ENCODE measurements at places on chromosomes 1 and 21.

DNA sequence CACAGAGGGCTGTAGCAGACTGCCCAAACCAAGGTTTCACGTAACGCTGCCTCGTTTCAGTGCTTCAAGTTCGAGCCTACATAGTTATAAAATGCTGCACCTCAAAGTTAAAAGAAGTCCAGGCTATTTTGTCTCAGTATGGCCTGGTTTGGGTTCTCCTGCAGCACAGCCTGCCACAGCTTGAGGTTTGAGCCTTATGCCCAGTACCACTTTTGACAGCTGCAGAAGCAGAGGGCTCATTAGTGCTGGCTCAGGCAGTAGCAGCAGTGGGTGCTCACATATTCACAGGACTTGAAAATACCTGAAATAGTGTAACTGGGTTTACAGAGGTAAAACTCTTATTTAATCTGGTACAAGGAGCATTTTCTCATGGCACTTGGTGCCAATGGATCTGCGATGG, 15.3 kb downstream of the SPATA46 start:
- DNase-seq = no peak

GRCh38 chr1:223116950-223117349, 26.1 kb downstream of the TLR5 start:
- DNase-seq = no peak

DNA sequence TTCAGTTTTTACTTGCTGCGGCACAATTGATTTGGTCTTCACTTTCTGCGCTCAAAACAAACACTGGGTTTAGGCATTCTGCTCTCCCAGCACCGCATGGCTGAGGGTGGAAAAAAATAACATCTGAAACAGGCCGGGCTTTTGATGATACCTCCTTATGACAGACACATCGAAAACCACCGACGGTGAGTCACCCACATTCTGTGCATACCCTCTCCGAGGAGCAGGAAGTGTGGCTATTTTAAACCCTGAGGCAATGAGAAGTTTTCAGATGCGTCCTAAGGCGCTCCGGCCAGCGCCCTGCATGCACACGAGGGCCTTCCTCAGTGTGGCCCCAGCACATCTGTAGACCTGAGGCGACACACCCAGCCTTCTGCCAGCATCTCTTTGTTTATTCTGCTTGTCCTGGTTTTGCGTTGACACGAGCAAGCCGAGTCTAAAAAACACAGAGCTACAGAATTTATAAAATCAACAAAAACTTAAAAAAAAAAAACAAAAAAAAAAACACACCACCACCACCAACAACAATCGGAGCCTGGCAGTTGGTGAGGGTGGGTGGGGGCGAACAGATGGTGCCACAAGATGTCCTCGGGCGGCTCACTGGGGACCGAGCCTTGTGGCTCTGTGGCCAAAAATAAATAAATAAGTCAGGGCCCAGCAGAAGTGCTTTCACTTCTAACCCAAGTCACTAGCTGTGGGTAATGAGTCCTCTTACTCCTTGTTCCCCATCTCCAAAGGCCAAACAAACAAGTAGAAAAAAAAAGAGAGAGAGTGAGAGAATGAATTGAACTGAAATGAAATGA, 162.6 kb upstream of the IRF2BP2 start:
- DNase-seq = peak; percentile 57

GRCh38 chr1:115430441-115431158, 92.6 kb upstream of the NGF start:
- peak; percentile 41 for DNase-seq

GRCh38 chr21:22250355-22250754, 1252.1 kb downstream of the NCAM2 start:
- DNase-seq = no peak

DNA sequence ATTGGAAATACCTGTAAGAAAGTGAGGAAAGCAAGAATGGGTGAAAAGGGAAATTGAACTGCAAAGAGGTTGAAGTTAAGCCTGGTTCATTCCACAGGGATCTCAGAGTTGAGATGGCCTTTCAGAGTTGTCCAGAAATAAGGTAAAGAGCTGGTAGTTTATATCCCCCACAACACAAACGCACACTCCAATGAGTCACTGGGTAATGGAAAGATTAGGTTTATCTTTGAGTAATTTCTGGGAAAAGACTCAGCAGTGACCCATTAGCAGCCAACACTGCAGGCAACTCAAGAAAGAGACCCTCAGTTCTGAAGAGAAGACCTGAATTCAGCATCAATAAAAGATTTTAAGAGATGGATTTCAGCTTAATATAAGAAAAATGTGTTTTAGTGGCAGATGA, 485.5 kb downstream of the PTPRC start:
- no peak for DNase-seq

DNA sequence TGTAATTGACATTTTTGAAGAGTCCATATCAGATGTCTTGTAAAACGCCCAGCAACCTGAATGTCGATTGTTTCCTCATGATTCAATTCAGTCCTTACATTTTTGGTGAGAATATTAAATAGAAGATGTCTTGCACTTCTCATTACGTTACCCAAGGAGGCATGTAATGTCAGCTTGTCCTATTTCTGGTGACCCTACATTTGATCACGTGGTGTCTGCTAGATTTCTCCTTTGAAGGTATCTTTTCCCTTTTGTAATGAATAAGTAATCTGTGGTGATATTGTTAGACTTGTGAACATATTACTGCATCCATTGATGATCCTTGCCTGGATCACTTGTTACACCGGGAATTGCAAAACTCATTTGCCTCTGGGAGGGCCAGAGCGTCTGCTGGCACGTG, 87.6 kb upstream of the DISP3 start:
- DNase-seq = no peak

GRCh38 chr1:234272656-234273312, 100.5 kb upstream of the COA6 start:
- DNase-seq = peak; percentile 10

DNA sequence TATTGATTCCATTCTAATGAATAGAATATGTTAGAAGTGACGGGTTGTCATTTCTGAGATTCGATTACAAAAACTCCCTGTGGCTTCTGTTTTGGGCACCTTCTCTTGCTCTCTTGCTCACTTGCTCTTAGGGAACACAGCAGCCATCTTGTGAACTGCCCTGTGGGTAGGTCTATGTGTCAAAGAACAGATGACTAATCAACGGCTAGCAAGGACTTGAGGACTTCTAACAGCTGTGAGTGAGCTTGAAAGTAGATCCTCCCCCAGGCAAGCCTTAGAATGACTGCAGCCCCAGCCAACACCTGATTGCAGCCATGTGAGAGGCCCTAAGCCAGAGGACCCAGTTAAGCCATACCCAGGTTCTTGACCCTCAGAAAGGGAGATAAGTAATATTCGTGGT, 49.3 kb downstream of the AZIN2 start:
- DNase-seq = no peak

DNA sequence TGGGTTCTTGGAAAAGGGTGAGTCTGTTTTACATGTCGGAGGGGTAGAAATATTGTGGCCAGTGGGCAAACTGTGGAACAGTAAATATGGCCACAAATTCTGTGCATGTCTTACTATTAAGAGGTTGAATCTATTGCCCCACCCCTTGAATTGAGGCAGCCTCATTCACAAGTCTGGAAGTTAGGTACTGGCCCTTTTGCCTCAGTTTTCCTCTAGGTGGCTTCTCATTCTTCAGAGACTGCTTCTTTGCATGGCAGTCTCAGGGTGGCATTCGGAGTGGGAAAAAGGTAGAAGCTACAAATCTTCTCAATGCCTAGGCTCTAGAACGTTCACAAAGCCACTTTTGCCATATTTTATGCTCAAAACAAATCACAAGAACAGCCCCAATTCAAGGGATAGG, 57.2 kb downstream of the SLC9C2 start:
- no peak for DNase-seq

DNA sequence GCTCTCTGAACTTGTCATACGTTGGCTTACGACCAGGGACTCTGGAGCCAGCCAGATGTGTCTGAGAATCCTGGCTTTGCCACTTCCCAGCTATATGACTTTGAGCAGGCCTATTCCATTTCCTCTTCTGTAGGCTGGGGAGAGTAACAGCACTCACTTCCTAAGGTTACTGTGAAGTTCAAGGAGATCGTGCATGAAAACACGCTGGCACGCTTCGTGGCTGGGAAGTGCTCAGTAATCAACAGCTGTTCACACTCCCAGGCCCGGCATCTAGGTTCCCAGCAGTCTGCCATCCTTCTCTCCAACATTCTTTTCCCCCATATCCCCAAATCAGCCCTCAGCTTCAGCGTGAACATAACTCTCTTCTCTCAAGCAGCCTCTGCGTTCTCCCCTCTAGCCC, 2.0 kb downstream of the ASCL5 start:
- no peak for DNase-seq

GRCh38 chr1:25192154-25192553, 40.1 kb downstream of the SYF2 start:
- DNase-seq = no peak

- no peak for DNase-seq
These were observed 220.1 kb downstream of the COL24A1 start for GRCh38 chr1:85936470-85936869.

- DNase-seq = no peak
These were observed 10.5 kb upstream of the RPTN start for GRCh38 chr1:152169366-152170025.

GRCh38 chr1:28278763-28279162, 19.4 kb downstream of the SESN2 start:
- no peak for DNase-seq

- DNase-seq = no peak
These were observed 49.2 kb downstream of the UBR4 start for GRCh38 chr1:19160831-19161230.

- no peak for DNase-seq
These were observed 34.6 kb upstream of the HEATR1 start for GRCh38 chr1:236638945-236639344.

DNA sequence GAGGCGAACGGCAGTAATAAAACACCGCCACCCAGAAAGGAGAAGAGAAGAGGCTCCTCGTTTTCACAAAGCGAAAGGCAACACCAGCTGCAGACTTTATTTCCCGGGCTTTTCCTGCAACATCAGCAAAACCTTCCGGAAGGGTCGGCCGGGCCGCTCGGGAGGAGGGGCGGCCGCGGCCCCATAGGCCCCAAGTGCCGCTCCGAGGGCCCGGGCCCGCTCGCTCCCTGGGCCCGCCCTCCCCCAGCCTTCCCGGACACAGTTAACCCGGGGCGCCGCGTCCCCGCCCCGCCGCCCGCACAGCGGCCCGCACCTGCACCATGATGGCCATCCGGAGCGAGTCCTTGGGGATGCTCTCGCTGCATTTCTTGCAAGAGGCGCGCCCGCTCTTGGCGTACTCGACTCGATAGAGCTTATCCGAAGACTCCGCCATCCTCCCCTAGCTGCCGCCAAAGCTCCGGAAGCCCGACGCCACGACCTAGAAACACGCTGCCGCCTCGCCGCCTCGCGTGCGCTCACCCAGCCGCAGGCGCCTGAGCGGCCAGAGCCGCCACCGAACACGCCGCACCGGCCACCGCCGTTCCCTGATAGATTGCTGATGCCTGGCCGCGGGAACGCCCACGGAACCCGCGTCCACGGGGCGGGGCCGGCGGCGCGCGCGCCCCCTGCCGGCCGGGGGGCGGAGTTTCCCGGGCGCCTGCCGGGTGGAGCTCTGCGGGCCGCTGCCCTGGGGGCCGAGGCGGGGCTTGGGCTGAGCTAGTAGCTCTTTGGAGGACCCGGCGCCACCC, at the start of gene PARP1:
PARP1 (minus strand) TSS at position 597 of the 788 bp plus-strand sequence; CDS start at position 433, 164 bp downstream.
- peak; percentile 81 for DNase-seq

DNA sequence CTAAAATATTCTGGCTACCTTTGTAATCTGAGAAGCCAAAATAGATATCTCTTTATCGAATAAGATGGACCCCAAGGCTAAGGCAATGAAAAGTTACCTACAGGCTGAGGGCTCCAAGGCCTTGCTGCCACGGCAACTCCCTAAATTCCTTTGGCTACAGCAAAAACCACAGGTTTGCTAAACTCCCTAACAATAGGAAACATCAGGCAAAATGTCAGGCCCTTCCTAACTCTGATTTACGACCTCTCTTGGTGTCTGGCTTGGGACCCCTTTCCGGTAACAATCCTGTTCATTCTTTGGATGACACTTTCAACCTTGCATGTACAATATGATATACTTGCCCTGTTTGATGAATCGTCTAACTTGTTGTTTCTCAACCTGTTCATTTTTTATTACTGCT, 11.3 kb upstream of the OR2T8 start:
- DNase-seq = no peak

GRCh38 chr1:204377800-204378668, 18.3 kb upstream of the PLEKHA6 start:
- peak; percentile 82 for DNase-seq

GRCh38 chr1:28512058-28512611, 6.3 kb downstream of the RCC1 start:
- no peak for DNase-seq

GRCh38 chr1:30885570-30886522, 22.7 kb downstream of the SDC3 start:
- DNase-seq = no peak

DNA sequence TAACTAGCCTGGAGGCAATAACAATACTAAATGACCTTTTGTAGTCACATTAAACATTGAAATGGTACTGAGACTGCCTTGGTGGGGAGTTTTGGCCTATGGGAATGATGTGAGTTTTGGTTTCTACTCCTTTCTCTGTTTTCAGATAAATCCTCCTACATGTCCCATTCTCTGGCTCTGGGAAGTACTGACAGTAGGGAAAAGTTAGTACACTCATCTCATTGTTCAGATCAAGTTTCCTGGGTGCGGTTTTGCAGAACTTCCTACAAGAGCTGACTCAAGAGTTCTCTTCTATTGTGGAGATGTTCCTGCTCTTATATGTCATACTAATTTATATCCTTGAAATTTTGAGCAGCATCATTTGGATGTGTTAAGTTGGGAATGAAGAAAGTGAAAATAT, 74.2 kb upstream of the MACF1 start:
- DNase-seq = peak; percentile 98

DNA sequence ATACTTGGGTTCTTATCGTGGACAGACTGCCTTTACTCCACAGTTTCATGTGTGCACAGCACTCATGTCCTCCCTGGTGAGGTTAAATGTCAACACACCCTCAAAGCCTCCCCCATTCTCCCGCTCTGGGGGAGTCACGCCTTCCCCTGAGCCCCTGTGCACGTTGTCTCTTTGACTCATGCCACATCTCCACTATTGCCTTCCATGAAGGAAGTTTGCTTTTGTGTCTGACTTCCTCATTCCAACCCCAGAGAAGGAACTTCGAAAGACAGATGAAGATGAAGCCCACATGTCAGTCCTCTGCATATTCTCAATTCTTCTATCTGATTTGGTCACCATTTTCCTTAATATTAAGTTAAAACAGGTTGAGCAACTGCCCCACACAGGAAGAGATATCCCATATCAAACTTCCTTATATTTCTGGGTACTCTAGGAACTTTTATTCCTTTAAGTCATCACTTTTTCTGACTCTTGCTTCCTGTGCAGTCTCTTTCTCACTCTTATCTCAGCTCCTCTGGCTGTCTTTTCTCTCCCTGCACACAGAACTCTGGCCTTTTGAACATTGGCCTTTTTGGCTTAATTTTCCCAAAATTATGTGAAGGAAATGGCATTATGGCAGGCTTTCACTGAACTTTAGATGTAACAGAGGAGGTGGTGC, 41.5 kb downstream of the C4BPA start:
- DNase-seq = no peak

DNA sequence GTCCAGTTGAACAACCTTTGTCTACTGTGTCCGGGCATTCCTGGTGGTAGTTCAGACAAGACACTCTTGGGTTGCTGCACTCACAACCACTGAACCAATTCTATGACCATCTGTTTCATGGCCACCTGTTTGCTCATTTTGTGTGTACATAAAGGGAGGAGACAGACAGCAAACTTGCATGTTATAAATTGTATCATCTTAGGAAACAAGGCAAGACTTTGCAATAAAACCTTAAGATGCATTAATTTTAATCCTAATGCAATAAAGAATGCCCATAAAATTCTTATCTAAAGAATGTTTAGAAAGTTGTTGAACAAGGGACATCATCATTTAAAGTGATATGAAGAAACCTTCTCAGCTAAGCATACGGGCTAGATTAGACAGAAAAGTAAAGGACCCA, 34.8 kb downstream of the ADAM30 start:
- no peak for DNase-seq

- DNase-seq = peak; percentile 51
These were observed 5.9 kb upstream of the MPL start for GRCh38 chr1:43331688-43332087.
